ENCODE measurements at places on chromosomes 5 and 9.
A peak's percentile ranks its signal among the peaks of the same experiment; 100 is the strongest.

GRCh38 chr9:131347376-131348020 lies 46.4 kb upstream of the PRRC2B start:
- no peak overlapping the region for H3K4me3 ChIP-seq
- H3K27me3 ChIP-seq: peaks cover 15% of the 10 kb centered on the region
- no peaks in the 10 kb centered on the region for H3K36me3 ChIP-seq

- H3K27me3 ChIP-seq: no peaks in the 10 kb centered on the region
- no peak for ATAC-seq
- H3K27ac ChIP-seq: no peak overlapping the region
- no peaks in the 10 kb centered on the region for H3K36me3 ChIP-seq
Measured at GRCh38 chr5:17794201-17794600, 159.9 kb downstream of the TAF11L14 start.

GRCh38 chr5:2052687-2053086 lies 170.0 kb upstream of the IRX4 start:
- no peaks in the 10 kb centered on the region for H3K36me3 ChIP-seq
- H3K4me1 ChIP-seq: no peaks in the 10 kb centered on the region
- H3K4me3 ChIP-seq: no peak overlapping the region
- H3K27ac ChIP-seq: no peak overlapping the region
- peaks cover 22% of the 10 kb centered on the region for H3K27me3 ChIP-seq

GRCh38 chr5:124056991-124057723 lies 545.2 kb downstream of the CSNK1G3 start:
- H3K4me3 ChIP-seq: peak overlapping the region; percentile 74
- ATAC-seq: peak; percentile 90
- no peaks in the 10 kb centered on the region for H3K27me3 ChIP-seq
- peaks cover 44% of the 10 kb centered on the region for H3K4me1 ChIP-seq

- H3K27me3 ChIP-seq: no peaks in the 10 kb centered on the region
- ATAC-seq: no peak
- no peak overlapping the region for H3K27ac ChIP-seq
Measured at GRCh38 chr5:181255276-181255675, 5.7 kb downstream of the TRIM52 start.
